Osteoblast (primary cell): ENCODE measurements at places on chromosomes 3 and 15. TPM values are rescaled to one million over a fixed set of nuclear protein-coding genes. Genes with fewer than 3 reads are reported as not detected.

DNA sequence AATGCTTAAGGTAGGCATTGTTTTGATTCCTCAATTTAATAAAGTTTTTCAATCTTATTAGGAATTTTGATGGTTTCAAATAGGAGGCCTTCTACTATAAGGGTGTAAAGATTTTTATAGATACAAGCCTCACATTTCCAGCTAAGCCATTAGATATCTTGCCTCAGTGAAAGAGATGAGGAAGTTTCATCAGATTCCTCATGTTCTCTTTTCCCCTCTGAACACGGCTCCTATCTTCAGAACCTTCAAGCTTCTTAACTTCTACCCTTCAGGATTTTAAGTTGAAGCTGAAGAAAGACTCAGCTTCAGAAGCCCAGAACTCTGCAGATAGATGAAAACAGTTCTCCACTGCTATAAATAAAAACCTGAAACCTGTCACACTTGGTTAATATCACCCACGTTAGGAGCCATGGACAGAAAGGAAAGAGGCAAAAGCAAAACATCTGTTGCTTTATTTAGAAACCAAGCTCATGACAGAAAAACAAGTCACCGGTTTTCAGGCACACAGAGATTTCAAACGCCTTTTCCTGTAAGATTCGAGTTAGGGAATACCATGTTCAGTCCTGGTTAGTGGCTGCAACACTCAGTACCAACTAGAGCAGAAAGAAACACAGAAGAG, 82.2 kb upstream of the GOLGA8B start:
- peak; percentile 31 for DNase-seq

GRCh38 chr3:69386556-69387385, 883 bp upstream of the FRMD4B start:
- DNase-seq = no peak

DNA sequence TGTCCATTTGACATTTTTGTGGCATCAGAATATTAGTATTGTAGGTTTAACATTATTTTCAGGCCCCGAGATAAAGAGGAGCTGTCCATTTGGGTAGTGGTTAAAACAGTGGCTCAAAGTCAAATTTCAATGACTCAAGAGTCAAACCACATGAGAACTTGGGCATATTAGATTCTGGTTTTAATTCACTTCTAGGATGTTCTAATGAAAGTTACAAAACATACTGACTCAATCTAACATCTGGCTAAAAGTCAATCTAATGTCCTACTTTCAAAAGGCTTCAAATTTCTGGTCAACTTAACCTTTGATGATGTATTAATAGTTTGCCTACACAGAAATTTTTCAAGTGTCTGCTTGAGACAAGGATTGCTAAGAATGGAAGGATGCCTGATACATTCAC, 112.4 kb downstream of the ABI3BP start:
- no peak for DNase-seq

NEK4 gene
- total RNA-seq = 22.7 and 24.6 TPM in 2 replicates

- no peak for DNase-seq
These were observed 126.0 kb downstream of the FMN1 start for GRCh38 chr15:33068511-33068990.

DNA sequence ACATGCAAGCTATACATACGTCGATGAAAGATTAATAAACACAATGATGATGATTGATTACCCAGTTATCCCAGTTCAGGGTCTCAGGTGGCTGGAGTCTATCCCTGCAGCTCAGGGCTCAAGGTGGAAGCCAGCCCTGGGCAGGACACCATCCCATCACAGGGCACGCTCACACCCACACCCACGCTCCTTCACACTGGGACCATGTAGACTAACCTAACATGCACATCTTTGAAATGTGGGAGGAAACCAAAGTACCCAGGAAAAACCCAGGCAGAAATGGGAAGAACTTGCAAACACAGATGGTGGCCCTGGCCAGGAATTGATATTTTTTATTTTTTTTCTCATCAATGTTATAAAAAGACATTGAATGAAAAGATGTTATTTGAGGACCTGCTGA, 151.4 kb upstream of the MCTP2 start:
- DNase-seq = no peak

ZNF501 gene
- total RNA-seq = 6.5 and 7.2 TPM in 2 replicates

- DNase-seq = no peak
These were observed 21.1 kb downstream of the OXNAD1 start for GRCh38 chr3:16286161-16286560.
